Testis (tissue), 5 donors: ENCODE measurements at places on chromosomes 12 and 14. TPM values are rescaled to one million over a fixed set of nuclear protein-coding genes. Genes with fewer than 3 reads are reported as not detected.

The CIROP gene
- not detected for polyA plus RNA-seq

The AQP5 gene
- polyA plus RNA-seq = 414 TPM

The KCNJ8 gene
- 3.3 TPM for polyA plus RNA-seq

The GNPNAT1 gene
- polyA plus RNA-seq = 37.6 TPM
